ENCODE measurements at places on chromosomes 3 and 15.

DNA sequence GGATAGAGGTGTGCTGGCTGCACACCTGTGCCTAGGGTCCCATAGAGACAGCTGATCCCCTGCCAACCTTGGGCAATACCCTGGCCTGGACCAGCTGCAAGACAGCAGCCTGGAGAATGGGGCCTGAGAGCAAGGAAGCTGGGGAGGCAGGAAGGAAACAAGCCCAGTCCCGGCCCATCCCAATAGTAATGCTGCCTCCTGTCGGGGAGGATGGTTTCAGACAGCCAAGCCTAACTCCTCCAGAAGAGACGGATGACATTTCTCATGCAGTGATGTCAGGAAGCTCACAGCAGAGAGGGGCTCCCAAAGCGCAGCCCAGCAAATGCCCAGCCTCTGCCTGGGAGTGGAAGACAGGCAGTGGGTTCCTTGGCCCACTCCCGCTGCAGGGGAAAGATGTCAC is 408.8 kb downstream of the OCA2 start:
- no peak for DNase-seq

DNA sequence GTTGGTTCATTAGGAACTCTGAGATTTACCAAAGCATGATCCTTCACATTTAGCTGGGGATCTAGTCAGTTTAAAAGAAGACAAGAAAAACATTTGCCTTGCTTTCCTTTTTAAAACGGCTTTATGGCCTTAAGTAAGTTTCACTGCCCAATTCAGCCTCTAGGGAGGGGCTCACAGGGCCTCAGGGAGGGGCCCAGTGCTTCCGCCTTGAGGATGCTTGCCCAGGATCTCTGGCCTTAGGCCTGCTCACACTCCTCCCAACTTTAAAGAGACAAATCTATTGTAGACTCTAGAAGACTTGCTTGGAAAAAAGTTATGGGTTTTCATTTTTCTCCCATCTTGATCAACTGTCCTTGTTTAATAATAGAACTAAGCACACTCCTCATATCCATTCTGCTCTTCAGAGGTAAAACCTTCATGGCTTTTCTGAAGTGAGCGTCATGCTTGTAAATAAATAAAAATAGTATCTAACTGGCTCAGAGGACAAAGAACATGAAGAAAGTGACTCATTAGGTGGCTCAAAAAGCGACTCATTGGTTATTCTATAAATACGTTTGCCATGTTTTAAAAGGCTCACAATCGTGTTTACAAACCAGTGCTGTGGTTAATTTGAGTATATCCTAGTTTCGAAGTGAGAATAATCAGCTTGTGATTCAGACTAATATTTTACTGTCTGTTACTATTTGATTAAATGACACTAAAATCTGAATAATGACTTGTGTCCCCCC is 13.7 kb downstream of the PDHB start:
- DNase-seq, result no peak

DNA sequence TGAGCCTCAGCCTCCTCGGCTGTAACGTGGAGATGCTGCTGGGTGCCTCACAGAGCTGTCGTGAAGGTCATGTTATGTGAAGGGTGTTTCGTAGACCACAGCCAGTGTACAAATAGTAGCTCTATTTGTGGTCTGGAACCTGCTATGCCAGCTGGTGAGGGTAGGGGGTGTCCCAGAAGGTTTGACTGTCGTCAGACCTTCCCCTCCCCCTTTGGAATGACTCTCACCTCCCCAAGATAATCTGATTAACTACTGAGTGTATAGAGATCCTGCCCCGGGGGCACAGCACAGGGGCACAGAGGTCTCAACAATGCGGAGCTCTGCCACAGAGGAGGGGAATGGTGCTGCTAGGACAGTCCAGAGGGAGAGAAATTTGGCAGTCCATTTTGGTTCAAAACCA is 20.5 kb downstream of the FGD5 start:
- no peak for DNase-seq

DNA sequence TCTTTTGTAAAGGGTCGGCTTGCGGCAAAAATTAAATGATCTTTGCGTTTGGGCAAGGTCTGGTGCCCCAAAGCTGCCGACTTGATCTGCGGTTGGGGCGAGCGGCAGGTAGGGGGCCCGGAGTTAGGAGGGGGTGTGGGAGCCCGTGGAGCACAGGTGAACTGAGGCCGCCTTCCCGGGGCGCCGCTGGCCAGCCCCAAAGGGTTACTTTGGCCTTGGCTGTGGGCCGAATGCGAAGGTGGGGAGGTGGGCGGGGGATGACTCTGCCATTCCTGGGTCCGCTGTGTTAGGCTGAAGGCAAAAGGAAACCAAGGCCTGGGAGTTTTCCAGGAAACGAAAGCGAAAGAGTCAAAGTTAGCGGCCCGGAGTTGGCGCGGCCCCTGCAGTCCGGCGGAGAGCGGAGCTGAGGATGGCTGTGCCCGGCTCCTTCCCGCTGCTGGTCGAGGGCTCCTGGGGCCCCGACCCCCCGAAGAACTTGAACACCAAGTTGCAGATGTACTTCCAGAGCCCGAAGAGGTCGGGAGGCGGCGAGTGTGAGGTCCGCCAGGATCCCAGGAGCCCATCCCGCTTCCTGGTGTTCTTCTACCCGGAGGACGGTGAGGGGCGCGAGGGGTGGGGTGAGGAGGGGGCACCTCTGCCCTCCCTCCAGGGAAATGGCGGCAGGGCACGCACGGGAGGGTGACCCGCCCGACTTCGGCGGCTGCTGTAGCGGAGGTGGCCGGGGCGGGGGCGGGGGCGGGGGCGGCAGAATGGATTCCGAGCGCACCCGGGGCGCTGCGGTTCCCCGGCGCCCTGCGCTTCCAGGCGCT is at the start of gene PARP14:
TSS of gene PARP14 (plus strand) at position 365 of the 809 bp plus-strand sequence. CDS start at position 410, 45 bp downstream.
- peak; percentile 79 for DNase-seq

- no peak for DNase-seq
Observed at GRCh38 chr3:186368717-186369116, 6.7 kb upstream of the DGKG start.

- DNase-seq, result no peak
Observed at GRCh38 chr3:142945023-142945422, 18.5 kb downstream of the PAQR9 start.

GRCh38 chr15:81562986-81563385 is 189.0 kb upstream of the TMC3 start:
- no peak for DNase-seq

GRCh38 chr3:120370463-120370862 is 21.3 kb upstream of the LRRC58 start:
- DNase-seq, result no peak

- no peak for DNase-seq
Observed at GRCh38 chr3:103968751-103969150, 1398.0 kb upstream of the ALCAM start.
